ENCODE measurements at places on chromosomes 3 and 15.

DNA sequence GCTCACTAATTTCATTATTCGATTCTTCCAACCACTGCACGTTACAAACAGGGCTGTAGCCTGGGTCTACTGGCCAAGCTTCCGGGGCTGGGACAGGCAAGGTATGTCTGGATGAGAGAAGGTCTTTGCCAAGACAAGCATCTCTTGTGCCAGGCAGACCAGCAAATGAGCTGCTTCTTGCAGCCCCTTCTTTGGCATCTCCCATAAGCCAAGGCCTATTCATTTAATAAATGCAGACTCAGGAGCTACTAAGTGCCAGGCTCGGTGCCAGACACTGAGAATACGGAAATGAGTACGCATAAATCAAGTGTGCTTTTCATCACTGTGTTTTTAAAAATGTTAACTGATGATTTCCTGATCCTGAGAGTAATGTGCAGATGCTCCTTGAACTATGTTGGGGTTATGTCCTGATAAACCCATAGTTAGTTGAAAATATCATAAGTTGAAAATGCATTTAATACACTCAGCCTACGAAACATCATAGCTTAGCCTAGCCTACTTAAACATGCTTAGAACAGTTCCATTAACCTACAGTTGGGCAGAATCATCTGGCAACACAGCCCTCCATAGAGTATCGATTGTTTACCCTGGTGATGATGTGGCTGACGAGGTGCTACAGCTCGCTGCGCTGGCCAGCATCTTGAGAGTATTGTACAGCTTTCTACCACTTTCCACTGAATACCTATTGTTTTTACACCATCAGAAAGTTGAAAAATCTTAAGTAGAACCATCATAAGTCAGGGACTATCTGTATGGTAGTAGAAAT is 135.0 kb upstream of the CTDSPL start:
- no peak for DNase-seq

DNA sequence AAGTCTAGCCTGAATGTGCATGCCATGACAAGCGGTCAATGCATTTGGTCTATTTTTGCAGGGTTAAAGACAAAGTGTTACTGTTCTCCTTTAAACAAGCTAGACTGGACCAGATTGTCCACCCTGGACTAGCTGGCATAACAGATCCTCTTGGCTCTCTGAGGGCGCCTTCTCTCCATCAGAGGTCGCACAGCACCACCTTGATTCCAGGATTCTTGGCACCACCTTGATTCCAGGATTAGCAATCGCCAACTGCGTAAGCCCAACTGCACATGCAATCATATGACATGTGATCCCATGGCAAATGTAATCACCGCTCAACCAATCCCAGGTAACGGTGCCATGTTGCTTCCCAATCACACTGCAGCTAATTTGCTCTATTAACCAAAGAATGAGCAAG is 98.6 kb downstream of the OXNAD1 start:
- DNase-seq, result no peak

- no peak for DNase-seq
Measured at GRCh38 chr3:25588441-25589103, 76.1 kb downstream of the TOP2B start.

DNA sequence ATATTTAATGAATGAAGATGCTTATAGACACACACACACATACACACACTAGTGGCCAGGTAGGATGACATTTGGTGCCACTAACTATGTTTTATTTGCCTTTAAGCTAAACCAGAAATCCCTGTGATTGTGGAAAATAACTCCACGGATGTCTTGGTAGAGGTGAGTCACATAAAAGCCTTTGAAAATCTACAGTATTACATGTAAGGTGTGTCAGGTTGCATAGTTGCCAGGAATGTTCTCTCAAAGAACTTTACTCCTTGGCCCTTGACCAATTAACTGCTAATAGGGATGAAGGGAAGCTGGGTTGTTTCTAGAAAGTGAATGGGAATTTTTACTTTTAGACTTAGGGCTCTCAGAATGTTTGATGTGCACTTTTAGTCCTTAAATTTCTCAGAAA is 9.9 kb downstream of the ZBED2 start:
- DNase-seq, result no peak

DNA sequence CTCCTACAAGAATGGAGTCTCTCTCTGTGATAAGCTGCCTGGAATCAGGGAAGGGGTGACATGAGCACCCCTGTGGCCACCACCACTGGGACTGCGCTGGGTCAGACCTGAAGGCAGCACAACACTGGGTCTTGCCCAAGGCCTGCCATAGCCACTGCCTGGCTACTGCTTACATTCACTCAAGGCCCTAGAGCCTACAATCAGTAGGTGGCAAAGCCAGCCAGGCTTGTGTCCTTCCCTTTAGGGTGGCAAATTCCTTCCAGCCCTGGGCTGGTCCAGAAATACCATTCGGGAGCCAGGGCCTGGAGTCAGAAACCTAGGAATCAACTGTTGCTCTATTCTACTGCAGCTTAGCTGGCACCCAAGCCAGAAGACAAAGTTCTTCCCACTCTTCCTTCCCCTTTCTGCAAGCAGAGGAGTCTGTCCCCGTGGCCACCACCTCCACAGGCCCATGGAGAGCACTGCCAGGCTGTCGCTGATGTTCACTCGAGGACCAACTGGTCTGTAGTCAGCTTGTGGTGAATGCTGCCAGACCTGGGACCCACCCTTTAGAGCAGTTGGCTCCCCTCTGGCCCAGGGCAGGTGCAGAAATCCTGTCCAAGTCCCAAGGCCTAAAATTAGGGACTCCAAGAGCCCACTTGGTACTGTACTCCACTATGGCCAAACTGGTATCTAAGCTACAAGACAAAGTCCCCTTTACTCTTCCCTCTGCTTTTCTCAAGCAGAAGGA is 307.4 kb downstream of the THSD4 start:
- no peak for DNase-seq

All from omental fat pad (tissue), 4 donors.